Endothelial cell (in vitro differentiated cells): ENCODE measurements at places on chromosomes 6 and 20.
A peak's percentile ranks its signal among the peaks of the same experiment; 100 is the strongest.

DNA sequence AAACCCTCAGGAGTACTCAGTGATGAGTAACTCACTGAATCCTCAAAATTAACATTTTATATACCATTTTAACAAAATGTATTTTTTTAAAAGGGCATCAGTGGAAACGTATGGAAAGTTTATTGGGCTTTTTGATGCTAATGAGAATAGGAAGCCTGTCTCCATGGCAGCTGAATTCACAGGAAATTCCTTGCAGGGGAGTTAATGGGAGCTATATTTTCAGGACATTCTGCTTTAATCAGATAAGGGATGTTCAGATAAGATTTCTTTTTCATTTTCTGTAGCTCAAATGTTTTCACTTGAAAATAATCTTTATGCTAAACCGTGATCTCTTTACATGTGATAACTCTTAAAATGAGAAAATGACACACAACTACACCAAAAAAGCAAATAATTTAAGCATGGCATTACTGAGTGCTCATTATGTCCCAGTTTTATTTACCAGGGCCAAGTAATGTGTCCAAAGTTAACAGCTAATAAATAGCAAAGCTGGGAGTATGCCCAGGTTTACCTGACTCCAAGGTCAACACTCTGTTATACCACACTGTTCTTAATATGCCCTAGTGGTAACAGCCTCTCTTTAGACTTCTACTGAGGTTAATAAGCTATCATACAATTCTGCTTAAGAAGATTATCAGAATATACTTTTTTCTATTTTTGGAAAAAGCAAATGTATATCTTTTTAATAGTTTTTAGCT, 348.1 kb downstream of the GRIK2 start:
- no peak for DNase-seq

GRCh38 chr6:111301946-111302345, 181.1 kb downstream of the REV3L start:
- DNase-seq, result no peak

GRCh38 chr20:38685853-38686473, 38.3 kb upstream of the SLC32A1 start:
- DNase-seq, result peak; percentile 79

DNA sequence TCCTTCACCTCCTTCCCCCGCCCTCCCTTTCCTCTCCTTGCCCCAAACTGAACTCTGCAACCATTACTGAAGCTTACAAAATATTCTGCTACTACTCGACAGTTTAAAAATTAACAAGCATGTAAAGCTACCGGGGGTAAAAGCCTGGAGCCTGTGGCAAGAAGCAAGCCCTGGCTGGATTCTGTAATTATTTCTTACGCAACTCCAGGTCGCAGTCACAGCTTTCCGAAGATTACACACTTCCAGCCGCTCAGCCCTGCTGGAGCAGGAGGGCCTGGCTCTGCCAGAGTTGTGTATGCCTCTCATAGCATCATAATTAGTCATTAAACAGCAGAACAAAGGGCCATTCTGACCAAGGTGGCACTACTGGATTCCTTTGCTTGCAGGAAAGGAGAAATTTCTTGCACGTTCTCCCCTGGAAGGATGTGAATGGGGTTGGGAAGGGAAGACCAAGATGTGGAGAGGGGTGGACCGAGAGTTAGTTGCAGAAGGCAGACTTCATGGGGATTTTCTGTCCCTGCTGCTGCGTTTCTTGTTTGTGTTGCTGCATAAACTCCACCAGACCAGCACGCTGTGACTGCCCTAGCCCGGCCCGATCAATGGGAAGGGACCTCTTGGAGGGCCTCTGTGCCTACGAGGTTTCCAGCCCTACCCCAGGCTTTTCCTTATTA, 23.6 kb downstream of the FOXQ1 start:
- peak; percentile 23 for DNase-seq

GRCh38 chr6:6730831-6731230, 142.3 kb downstream of the LY86 start:
- DNase-seq, result no peak

GRCh38 chr6:40948570-40948969, 90.5 kb downstream of the UNC5CL start:
- DNase-seq, result no peak

GRCh38 chr6:118186672-118187567, 279.9 kb downstream of the SLC35F1 start:
- DNase-seq, result no peak

DNA sequence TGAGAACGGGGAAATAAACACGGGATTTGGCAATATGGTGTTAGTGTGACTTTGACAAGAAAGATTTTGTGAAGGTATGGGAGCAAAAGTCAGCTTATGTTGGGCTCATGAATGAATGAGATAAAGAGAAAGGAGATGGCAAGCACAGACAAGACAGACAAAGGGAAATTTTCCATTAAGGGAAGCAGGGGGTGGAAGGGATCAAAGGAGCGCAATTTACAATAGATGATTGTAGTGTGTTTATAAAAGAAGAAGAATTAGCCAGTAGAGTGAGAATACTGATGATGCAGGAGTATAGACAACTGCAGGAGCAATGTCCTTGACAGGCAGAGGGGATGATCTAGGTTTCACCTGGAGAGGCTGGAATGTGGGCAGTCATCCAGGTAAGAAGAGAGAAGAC, 34.1 kb downstream of the RBM24 start:
- no peak for DNase-seq

- DNase-seq, result no peak
These were observed 72.6 kb upstream of the CCDC167 start for GRCh38 chr6:37572334-37572733.

- no peak for DNase-seq
These were observed 96.0 kb upstream of the MAP3K4 start for GRCh38 chr6:160895562-160895961.
